Glomerular endothelial cell (primary cell): ENCODE measurements at places on chromosomes 13 and 19. TPM values are rescaled to one million over a fixed set of nuclear protein-coding genes. Genes with fewer than 3 reads are reported as not detected.

GRCh38 chr13:67803118-67803517, 573.0 kb upstream of the PCDH9 start:
- no peak for DNase-seq

DNA sequence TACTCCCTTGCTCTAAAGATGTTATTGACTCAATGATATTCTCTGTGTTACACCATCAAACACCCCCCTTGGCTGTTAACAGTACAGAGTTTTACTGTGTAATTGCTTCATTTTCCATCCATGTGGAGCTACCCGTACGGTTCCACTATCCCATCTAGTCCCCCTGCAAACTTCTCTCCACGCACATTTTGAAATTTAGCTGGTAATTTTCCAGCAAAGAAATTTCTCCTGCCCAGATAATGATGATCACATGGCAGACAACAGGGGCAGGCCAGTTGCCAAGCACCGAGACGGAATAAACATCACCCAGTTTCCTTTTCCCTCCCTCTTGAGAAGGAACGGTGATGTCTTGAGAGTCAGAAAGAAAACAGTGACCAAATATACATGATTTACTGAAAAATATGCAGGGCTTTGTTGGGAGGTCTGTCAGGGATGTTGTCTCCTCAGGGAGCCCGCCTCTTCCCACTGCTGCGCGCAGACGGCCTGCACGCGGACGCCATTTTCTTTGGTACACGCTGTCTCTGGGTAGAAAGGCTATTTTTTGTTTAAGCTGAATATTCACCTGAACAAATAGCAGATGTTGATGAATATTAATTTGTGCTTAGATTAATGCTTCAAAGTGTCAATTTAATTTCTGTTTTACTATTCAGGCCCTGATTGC, 109.9 kb downstream of the OLFM4 start:
- DNase-seq: no peak

DNA sequence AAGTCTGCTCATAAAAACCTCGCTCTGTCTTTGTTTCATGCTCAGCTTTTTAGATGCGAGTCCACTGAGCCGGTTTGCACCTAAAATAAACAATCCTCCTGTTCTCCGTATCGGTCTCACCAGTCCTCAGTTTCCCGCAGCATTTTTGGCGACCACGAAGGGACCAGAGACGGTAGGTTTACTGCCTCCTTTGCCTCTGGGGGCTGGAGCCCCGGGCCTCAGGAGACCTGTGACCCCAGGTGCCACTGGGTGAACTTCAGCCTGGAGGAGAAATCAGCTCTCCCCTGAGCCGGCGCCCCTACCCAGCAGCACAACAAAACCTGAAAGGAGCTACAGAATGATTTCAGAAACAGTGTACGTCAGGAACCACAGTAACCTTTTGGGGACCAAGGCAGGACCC, 8.1 kb downstream of the SIGLEC11 start:
- no peak for DNase-seq

DNA sequence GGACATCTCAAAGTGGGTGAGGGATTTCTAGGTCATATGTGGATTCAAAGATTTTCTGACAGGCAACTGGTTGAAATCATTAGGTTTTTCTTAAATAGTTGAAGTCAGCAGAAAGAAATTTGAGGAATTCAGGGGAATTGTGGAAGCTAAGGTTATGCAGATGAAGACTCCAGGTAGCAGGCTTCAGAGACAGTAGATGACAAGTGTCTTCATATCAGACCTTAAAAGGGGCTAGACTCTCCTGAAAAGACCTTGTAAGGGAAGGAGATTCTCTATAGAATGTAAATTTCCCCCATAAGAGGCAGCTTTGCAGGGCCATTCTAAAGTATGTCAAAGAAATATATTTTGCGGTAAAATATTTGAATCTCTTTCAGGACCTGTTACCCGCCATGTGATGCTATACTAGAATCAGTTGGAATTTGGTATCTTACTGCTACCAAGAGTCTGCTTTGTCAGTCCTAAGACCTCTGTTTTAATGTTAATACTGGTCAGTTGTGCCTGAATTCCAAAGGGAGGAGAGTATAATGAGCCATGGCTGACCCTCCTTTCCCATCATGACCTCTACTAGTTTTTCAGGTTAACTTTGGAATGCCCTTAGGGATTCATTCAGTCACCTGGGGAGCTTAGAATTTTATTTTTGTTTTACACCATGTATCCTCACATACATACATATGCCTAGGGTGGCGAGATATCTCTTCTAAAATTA, 1115.5 kb upstream of the SLC10A2 start:
- no peak for DNase-seq

DNA sequence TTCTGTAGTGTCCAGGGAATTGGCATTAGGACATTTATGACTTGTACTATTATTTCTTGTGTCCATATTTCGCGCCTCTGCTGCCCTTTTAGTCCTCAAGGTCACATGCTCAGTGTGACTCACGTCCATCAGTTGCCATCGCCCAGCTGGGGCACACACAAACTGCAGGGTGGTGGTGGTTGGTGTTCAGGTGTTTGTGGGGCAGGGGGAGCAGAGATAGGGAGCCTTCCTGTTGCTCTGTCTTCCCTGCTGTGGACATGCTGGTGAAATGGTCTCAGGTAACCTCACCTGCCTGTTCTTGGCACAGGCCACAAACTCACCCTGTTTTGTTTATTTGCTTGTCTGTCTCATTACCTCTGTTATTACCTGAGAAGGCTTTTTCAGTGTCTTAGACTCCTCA, 22.4 kb downstream of the PRR12 start:
- DNase-seq: no peak

DNA sequence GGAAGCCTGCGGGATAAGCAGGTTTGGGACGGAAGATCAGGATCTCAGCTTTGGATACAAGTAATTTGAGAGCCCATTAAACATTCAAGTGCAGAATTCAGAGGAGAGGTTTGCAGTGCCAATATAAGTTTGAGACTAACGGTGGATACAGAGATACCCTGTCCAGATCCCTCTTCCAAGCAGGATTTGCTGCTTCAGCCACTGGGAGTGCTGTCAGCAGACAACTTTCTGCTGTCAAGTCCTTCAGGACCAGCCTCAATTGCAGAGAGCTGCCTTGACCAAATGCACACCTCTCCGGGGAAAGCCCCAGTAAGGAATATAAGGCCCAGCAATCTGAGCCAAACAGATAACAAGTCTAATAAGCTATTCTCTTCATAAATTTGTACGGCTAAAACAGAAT, 46.1 kb upstream of the ZNF780A start:
- DNase-seq: no peak

The CTXN1 gene
- total RNA-seq: 47.1 and 50.5 TPM in 2 replicates

The TNNI3 gene
- total RNA-seq: not detected in 2 replicates

The CEACAM6 gene
- total RNA-seq: not detected in 2 replicates

The HIF3A gene
- 7.5 and 20.6 TPM in 2 replicates for total RNA-seq
